ENCODE measurements at places on chromosomes 5 and 9.

DNA sequence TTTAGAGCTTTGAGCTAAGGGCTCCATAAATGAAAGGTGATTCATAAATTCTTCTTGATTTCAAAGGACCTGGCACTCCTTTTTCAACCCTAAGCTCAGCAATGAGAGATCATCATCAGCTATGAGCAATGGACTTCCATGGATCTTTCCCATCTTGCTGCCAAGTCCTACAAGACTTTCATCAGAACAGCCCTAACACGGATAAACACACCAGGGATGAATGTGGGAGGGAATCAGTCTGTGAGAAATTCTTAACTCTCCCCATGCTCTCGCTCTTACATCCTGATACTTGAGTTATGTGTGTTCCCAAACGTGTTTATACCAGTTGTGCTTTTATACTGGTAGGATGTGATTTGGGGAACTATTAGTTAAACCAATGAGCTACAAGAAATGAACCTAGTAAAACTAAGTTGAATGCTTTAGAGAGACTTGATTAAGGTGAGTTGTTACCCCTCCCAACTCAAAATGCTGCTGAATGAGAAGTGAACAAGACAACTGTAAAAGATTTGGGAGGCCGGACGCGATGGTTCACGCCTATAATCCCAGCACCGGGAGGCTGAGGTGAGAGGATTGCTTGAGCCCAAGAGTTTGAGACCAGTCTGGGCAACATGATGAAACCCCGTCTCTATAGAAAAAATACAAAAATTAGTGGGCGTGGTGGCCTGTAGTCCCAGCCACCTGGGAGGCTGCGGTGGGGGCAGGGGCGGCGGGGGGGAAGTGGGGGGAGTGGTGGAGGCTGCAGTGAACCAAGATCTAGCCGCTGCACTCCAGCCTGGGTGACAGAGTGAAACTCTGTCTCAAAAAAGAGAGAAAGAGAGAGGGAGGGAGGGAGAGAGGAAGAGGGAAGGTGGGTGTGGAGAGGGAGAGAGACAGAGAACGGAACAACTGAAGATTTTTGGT is 5.2 kb upstream of the RPL26L1 start:
- no peak for ATAC-seq

DNA sequence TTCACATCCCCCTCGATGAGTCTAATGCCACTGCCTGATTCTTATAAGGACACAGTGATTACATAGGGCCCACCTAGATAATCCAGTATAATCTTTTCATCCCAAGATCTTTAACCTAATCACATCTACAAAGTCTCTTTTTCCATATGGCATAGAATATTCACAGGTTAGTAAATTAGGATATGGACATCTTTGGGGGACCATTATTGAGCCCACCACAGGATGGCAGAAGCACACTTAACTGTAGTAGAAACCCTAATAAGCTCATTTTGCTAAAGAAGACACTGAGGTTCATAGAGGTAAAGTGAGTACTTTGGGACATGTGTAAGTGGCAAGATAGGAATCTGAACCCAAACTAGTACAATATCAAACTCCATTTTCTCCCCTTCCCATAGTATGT is 38.9 kb downstream of the ASTN2 start:
- no peak for ATAC-seq

DNA sequence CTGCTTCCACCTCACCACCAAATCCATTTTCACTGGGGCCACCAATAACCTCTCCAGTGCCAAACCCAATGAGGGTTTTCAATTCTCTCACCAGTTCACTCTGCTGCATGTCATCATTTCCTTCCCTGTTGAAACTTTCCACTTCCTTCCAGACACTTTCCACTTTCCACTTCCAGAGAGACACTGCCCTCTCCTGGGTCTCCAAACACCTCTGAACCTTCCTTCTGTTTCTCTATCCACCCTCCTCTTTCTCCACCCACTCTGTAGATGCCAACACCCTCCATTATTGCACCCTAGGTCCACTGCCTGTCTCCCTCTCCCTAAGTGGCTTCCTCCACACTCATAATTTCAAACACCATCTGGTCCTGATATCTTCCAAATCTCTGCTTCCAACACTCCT is 39.6 kb downstream of the PDE6A start:
- no peak for ATAC-seq

GRCh38 chr5:119966028-119966427 is 336.7 kb downstream of the FAM170A start:
- no peak for ATAC-seq

GRCh38 chr9:119905724-119906123 is 536.5 kb upstream of the BRINP1 start:
- no peak for ATAC-seq
